ENCODE measurements at places on chromosomes 6 and 20.

DNA sequence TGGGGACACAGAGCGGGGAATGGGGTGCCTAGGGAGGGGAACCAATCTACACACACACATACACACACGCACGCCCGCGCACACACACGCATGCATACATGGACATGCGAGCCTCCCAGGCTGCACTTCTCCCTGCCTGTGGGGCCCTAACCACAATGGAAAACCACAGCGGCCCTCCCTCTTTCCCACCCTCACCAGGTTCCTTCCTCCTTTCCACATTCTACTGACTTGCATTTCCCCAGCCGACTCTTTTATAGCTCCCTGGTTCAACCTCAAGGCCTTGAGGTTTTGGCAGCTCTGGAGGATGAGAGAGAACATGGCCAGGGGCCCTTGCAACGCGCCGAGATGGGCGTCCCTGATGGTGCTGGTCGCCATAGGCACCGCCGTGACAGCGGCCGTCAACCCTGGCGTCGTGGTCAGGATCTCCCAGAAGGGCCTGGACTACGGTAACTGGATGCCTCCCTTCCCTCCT lies at the start of gene BPI:
TSS of gene BPI (plus strand) at position 249 of the 472 bp plus-strand sequence. CDS start at position 317, 68 bp downstream.
- peak; percentile 38 for DNase-seq

DNA sequence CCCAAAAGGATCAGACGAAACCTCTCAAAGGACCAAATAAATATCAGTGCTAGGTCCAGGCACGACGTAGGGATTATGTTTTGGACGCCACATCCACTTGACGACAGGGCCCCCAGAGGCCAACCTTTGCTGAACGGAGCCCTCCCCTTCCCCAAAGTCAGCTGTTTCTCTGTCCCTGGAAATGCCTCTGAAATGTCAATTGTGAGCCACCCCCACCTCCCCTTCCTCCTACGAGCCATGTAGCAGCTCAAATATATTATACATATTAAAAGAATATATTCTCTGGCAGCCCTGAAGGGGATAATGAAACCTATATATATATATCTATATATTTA lies 39.6 kb upstream of the BLCAP start:
- DNase-seq: no peak

GRCh38 chr20:25320035-25320800 lies 70.4 kb downstream of the ABHD12 start:
- no peak for DNase-seq

GRCh38 chr6:35077713-35078105 lies 63.4 kb downstream of the TCP11 start:
- no peak for DNase-seq

- no peak for DNase-seq
Measured at GRCh38 chr6:24157886-24158285, 31.9 kb downstream of the NRSN1 start.

- no peak for DNase-seq
Measured at GRCh38 chr20:59726281-59726595, 121.9 kb downstream of the PHACTR3 start.

DNA sequence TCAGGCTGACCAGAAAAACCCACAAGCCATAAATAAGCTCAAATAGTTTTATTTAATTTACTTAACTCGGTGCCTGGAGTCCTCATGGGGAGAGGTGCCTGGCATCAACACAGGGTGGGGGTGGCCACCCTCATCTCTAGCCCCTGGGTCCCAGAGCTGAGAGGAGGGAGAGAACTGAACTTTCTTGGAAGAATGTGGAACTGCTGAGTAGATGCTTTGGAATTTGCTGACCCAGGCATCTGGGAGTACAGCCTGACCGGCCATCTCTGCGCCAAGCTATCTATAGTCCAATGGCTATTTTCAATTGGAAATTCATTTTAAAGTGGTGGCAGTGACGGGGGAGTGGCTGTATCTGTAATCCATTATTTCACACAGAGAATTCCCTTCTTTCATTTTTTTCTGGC lies 104.8 kb downstream of the CDH26 start:
- no peak for DNase-seq

DNA sequence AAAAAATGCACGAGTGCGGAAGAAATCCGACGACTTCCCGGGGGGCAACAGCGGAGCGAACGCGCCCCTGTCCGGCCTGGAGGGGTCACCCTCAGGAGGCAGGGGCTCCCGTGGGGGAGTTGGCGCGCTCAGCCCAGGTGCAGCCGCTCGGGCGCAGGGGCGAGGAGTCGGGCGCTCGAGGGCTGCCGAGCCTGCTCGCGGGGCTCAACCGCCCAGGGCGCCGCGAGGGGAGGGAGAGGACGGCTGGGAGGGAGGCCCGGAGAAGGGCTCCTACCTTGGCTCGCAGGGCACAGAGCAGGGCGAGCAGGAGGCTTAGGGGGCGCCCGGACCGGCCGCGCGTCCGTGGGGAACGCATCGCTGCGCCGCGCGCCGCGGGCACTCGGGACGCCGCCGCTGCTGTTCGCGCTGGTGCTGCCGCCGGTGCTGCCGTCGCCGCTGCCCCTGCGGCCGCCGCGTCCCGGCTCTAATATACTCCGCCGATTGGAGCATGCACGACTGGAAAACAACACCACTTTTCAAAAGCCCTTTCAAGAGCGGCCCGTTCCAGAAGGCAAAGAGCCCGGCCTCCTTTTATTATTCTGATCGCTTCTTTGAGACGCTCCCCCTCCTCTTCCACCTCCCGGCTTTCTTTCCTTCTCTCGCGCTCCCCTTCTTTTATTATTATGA lies 490 bp downstream of the JAG1 start:
- DNase-seq: no peak

DNA sequence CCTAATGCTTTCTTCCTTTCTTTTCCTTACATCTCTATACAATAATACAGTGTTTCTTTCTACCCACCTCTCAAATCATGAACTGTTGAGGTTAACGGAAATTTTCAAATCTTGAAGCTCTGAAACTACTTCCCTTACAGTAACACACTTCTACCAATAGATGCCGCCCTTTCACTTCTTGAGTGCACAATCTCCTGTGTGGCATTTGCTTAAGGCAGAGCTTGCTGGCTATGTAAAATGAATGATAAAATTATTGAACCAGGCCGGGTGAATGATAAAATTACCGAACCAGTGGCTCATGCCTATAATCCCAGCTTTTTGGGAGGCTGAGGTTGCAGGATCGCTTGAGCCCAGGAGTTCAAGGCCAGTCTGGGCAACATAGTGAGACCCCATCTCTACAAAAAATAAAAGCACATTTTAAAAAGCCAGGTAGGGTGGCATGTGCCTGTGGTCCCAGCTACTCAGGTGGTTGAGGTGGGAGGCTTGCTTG lies 56.8 kb downstream of the KCNS1 start:
- peak; percentile 87 for DNase-seq

DNA sequence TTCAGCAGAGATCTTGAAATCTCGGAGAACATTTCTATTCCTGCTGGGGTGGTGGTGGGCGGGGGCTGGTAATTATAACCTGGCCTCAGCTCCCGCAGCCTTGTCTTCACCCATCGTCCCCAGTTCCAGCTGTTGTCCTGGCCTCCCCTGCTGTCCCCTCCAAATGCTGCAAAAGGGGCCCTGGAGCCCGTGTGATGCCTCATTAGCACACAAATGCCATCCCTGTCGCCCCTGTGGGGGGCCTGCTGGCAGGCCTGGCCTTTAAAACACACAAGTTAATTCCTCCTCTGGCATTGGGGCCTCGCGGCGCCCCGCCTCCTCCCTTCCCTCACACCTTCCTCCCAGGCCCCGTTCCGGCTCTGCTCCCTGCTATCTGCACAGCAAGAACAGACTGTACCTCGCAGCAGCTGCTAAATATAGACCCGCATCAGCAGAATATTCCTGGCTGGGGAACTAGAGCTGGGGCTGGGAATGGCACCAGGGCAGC lies 85.7 kb downstream of the CDH22 start:
- no peak for DNase-seq

DNA sequence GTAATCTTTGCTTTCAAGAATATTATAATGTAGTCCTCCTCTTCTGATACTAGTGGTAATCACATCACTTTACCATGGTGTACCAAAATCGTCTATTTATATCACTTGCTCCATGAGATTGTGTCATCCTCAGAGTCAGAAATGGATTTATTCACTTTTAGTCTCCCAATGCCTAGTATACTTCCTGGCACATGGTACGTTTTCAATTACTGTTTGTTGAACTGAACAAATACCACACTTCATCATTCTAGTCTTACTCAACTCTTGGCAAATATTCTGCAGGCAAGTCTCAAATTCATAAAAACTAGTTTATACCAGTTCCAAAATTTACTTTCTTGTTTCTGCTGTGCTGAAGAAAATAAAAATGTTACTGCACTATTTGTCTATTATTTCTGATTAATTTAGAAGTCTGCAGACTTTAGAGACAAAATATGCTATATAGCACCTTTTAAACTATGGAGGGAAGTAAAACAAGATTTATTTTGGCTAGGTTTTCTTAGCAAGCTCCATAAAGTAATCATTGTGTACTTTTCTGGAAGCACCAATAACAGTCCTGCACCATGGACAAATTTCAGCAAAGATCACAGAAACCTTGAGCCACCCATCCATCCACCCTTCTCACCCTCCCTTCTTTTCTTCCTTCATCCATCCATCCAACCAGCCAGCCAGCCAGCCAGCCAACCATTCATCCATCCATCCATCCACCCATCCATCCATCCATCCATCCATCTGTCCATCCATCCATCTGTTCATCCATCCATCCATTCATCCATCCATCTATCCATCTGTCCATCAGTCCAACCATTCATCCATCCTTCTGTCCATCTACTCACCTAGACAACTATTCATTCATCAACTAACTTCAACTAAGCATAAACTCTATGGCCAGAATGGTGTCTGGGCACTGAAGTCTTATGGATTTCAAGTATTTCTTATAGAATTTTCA lies 102.1 kb upstream of the STMND1 start:
- no peak for DNase-seq

- DNase-seq: no peak
Measured at GRCh38 chr6:2744778-2745177, 5.9 kb downstream of the MYLK4 start.

DNA sequence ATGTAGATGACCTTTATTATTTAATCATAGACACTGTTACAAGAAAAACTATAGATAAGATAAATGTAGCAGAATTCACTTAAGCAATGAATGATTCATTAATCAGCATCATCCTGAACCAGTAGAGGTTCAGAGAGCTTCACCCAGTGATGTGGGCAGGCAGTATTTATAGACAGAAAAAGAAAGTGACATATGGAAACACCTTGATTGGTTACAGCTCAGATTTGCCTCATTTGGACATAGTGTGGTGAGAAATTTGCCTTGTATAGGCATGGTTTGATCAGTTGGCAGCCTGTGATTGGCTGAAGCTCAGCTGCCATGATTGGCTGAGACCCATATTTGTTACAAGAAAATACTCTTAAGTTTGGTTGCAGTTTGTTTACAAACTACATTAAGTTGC lies 4.6 kb downstream of the C6orf58 start:
- DNase-seq: no peak
